Activated gamma-delta T cell treated with anti-CD3 and anti-CD28 coated beads, Interleukin-2, amount 50 U/mL, for 16 hours (primary cell): ENCODE measurements at places on chromosomes 3 and 15.

DNA sequence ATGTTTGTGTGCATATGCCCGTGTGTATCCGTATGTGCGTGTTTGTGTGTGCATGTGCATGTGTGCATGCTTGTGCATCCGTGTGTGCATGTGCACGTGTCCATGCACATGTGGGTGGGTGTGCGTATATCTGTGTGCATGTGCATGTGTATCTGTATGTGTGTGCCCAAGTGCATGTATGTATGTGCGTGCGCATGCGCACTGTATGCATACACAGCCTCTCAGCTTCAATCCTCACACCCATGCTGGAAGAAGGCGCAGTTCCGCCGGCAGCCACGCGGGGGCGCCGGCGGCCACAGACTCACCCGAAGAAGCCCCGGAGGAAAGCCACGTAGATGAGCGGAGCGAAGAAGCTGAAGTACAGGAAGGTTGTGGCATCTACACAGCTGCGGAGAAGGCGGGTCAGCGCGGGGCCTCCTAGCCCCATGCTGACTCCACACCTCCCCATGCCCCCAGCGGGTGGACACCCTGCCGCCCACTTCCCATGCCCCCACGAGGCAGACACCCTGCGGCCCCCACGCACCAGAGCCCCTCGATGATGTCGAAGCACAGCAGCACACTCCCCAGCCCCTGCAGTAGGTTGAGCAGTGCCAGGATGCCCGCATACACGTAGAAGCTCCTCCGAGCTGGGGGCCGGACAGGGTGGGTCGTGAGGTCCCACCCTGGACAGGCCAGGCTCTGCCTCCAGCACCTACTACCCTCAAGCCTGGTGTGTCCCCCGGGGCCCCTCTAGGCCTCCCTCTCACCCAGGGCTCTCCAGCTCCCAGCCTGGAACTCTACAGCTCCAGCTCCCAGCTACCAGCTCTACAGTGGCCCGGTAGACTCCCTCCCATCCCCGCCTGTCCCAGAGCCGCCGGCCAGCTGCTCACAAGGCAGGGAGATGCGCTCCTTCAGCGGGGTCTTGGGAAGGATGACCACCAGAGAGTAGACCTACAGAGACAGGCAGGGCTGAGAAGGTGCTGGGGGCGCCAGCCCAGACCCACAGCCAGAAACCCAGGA lies 15.4 kb downstream of the TPRA1 start:
- peak; percentile 73 for DNase-seq

DNA sequence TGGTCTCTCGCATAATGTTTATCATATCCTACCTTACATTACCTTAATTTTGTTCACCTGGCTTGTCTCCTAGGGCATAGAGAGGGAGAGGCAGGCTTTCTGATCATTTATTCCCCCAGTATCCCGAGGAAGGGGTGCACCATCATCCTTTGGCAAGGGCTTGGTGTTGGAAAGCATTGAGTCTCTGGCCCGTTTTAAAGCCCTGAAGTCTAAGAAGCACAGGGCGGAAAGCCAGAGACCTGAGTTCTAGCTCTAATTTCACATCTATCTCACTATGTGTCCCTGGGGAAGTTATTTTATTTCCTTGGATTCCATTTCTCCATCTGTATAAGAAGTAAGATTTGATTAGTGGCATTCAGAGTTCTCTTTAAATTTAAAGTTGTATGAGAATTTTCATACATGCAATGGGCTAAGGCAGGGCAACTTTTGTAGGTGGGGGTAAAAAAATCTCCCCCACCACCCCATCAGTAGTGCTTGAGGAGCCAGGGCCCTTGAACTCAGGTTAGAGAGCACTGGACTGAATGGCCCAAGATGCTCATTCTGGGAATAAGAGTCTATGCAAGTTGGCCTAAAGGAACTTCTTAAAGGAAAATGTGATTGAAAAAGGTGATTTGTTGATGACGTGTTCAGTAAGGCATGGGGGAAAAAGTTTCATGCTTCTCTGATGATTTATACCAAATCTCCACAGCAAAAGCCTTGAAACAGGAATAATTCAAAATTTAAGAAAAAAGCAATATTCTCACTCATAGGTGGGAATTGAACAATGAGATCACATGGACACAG lies 10.1 kb downstream of the TMC3 start:
- DNase-seq = no peak

DNA sequence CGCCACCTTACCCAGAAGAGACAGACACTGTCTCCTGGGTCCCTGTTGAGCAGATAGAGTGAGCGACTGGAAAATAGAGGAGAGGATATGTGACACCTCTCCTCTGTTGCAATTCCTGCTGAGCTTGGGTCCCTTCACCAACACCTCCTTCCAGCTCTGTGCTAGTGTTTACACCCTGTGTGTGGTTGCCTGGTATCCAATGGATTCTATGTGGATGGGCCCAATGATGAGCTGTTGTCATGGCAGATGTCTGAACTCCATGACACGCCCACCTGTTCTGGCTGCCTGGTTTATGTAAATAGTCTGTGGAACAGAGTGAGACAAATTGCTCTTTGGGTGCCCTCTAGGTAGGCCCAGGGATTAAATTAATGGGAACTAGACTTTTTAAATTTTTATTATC lies 23.7 kb downstream of the RBM5 start:
- DNase-seq = no peak

GRCh38 chr3:175737646-175738572 lies 878.8 kb downstream of the NAALADL2 start:
- no peak for DNase-seq

GRCh38 chr3:13105896-13106250 lies 32.6 kb upstream of the IQSEC1 start:
- no peak for DNase-seq

DNA sequence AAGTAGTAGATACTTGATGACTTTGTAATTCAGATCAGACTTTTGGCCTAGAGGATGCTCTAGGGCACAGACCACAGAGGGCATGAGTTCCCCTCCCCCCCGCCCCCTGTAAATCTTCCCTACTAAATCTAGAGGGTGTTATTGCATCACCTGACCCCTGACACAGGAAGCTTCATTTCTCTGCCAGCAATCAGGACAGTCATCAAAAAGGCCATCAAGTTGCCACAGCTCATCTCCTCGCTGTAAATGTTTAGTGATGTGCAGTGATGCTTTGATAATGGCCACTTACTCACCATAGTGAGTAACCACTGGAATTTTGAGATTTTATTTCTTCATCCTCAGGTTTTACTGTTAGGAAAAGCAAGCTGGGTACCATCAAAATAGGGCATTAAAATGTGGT lies 289.2 kb upstream of the CHRM5 start:
- no peak for DNase-seq

- no peak for DNase-seq
Measured at GRCh38 chr15:66907826-66908743, 157.3 kb upstream of the SMAD3 start.

DNA sequence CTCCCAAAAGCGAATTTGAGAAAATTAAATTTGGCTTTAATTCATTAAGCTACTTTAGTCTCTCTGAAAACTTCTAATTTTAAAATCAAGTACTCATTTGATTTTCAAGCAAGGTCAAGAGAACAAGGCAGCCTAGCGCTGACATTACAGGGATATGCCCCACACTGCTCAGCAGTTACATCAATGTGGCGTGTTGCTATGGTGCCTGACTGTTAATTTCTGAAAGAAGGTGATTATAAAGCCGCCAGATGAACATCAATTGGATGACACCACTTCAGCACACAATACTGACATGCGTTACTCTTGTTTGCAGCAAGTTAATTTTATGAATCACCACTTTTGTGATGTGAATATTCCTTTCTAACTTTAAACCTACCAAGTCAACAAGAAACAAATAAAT lies 284.4 kb downstream of the FOXP1 start:
- DNase-seq = no peak

- no peak for DNase-seq
Measured at GRCh38 chr15:74109713-74110112, 20.7 kb upstream of the ISLR2 start.

DNA sequence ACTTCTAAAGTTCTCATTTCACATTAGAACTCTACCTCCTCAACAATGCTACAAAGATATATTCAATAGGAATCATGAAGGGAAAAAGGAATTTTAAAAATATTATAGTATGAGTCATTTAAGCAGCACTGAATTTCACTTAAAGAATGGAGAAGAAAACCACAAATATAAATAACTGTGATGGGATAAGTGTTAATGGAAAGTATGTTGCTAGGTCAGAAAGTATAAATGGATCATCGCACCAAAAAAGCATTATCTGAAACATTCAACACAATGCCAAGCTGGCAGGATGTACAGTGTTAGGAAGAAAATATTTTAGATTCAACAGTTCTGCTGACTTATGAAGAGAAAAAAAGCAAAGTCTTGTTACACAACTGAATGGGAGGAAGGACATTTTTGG lies 101.4 kb downstream of the TFG start:
- no peak for DNase-seq

DNA sequence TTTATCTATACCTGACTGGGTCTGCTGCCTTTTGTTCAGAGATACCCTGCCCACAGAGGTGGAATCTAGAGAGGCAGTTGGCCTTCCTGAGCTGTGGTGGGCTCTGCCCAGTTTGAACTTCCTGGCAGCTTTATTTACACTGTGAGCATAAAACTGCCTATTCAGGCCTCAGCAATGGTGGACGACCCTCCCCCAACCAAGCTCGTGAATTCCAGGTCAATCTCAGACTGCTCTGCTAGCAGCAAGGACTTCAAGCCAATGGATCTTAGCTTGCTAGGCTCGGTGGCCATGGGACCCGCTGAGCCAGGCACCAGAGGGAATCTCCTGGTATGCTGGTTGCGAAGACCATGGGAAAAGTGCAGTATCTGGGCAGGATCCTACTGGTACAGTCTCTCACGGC lies 270.2 kb downstream of the CADM2 start:
- no peak for DNase-seq

GRCh38 chr3:38600551-38600950 lies 48.9 kb downstream of the SCN5A start:
- DNase-seq = no peak

GRCh38 chr3:100210772-100211135 lies 50.0 kb upstream of the TBC1D23 start:
- no peak for DNase-seq

DNA sequence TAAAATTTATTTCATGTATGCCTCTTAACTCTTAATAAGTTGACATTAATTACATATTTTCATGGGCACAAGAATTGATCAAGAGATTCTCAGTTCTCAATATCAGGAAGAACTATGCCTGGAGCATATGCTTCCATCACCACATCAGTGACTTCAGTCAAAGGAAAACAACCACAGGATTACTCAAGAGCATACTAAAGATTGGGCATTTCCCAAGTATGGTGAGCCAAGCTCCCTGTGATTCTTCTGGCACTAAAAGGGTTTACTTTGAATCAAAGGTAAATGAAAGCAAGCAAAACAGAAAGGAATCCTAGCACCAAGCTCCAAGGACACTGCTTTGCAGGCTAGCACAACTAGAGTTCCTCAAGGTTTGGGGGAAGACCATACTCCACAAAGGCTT lies 44.6 kb downstream of the FMN1 start:
- DNase-seq = no peak

DNA sequence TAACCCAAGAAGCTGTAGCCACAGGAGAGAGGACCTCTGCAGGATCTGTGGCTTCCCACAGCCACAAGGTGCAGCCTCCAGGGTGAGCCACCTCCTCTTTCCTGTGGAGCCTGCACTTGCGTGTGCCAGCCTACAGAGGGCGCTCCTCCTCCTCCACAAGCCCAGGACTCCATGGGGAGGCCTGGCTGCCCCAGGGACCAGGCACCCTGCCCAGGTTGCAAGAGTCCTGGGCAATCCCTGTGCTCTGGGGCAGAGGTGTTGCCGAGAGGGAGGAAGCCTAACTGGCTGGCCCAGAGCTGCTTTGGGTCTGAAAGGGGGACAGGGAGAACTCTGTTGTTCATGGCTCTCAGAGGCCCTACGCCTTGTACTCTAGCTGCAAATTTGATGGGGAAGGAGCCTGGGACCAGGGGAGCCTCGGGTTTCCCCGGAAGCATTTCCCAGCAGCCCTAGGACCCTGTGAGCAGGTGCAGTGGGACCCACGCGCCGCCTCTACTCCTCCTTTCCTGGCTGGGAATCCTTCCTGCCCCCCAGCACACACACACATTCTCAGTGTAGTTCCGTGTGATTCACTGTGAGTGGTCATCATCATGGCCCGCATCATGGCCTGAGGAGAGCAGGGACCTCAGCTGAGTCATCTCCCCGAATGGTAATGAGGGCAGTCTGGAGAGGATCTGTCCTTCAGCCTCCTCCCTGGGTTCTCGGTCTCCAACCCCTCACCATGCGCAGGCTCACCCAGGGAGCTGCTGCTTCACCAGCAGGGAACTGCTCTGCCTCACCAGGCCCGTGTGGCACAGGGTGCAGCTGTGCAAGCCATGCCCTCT lies 24.3 kb downstream of the TBC1D21 start:
- peak; percentile 12 for DNase-seq

DNA sequence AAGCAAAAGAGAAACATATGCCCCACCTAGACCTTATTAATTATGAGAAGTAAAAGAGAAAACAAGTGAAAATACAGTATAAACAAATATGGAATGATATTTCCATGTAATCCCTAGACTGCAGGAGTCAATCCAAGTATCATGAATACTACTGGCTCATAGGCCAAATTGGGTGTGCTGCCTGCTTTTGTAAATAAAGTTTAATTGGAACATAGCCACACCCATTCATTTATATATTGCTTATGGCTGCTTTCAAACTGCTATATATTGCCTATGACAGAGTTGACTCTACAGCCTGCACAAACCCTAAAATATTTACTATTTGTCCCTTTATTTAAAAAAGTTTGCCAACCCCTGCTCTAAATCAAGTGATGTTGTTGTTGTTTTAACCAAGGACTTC lies 5.3 kb downstream of the ULK4 start:
- no peak for DNase-seq

- no peak for DNase-seq
Measured at GRCh38 chr3:94046533-94046932, 16.2 kb downstream of the DHFR2 start.

GRCh38 chr3:26498271-26498670 lies 124.3 kb upstream of the LRRC3B start:
- DNase-seq = no peak

GRCh38 chr3:113560831-113561623 lies 28.7 kb downstream of the SIDT1 start:
- no peak for DNase-seq

- DNase-seq = no peak
Measured at GRCh38 chr15:80289528-80290495, 37.8 kb upstream of the CTXND1 start.

DNA sequence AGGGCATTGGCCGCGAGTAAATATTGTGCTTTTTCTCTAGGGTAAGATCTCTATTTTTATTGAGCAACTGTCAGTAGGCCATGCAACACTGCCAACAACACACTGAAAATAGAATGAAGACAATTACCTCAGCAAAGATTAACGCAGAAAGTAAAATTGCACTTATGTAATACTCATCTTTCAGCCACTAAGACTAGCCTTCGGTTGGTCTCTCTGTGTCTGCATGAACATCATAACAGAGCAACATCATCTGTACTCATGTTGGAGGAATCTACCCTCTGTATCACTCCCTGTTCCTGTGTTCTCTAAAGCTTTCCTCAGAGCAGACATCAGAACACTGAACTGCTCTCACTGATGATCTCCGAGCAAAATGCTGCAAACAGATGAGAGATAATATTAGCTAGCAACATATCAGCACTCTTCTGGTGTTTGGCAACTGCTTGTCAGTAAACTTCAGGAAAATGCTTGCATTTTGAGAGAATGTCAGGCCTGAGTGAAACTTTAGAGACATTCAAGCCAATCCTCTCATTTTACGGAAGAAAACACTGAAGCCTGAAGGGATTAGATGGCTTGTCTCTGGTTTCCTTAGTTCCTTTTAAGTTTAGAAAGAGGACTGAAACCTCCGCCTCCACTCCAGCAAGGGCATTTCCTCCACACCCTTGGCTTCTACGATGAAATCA lies 8.4 kb upstream of the LRRC3B start:
- no peak for DNase-seq

GRCh38 chr3:185866555-185866954 lies 41.7 kb upstream of the IGF2BP2 start:
- DNase-seq = no peak
